ENCODE measurements at places on chromosomes 1 and 21.

DNA sequence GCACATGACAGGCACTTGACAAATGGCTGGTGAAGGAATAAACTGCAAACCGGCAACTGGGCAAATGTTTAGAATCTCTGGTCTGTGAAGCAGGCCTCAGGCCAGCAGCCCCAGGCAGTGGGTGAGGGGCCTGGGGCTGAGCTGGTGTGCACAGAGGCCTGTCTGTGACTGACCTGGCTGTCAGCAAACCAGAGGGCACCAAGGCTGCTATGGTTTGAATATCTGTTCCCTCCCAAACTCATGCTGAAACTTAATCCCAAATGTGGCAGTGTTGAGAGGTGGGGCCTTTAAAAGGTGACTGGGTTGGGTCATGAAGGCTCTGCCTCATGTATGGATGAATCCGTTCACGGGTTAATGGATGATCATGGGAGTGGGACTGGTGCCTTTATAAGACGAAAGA is 139.8 kb downstream of the DMRTB1 start:
- DNase-seq, result no peak

- peak; percentile 61 for DNase-seq
Measured at GRCh38 chr1:230127105-230128054, 60.3 kb downstream of the GALNT2 start.

DNA sequence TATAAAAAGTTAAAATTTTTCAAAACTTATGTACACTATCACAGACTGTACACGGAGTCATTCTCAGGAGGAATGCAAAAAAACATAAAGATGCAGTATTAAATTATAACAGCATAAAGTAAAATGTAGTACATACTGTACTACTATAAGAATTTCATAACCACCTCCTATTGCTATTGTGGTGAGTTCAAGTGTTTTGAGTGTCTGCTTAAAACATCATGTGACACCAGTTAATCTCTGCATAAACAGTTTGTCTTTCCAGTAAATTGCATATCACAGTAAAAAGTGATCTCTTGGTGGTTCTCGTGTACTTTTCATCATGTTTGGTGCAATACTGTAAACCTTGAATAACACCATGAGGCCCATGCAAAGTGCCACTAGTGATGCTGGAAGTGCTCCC is 45.2 kb downstream of the SDCCAG8 start:
- no peak for DNase-seq

DNA sequence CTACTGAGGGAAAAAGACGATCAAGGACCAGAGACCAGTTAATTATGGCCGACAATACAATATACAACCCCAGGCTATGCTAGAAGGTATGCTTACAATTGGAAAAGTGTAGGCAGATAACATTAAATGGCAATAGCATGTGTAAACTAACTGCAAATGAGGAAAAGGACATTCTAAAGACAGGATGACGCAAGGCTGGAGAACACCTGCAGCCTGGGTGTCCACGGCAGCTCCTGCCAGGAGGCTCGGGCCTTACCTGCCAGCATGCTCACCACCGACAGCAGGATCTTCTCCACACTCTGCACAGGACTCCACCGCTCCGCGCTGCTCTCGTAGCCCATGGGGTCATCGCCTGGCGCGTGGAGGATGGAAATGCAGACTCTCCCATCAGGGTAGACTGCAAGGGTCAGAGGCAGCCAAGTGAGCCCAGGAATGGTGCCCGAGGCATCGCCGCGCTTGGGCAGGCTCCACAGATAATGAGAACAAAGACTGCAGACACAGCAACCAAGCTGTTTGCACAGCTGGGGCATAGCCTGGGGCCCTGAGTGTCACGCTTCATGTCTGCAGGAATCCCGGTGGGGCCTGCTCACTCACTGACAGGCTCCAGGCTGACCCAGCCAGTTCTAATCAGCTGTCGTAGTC is 28.2 kb downstream of the UBE2G2 start:
- DNase-seq, result no peak

Measured in stimulated activated CD4-positive, alpha-beta T cell treated with anti-CD3 and anti-CD28 coated beads, Interleukin-2, amount 100 ng/mL, for 24 hours (primary cell).